ENCODE measurements at places on chromosomes 7 and 10.

GRCh38 chr10:24228642-24229041 lies 19.7 kb downstream of the KIAA1217 start:
- DNase-seq, result no peak

GRCh38 chr7:142862351-142862750 lies 7.5 kb downstream of the EPHB6 start:
- no peak for DNase-seq

- DNase-seq, result no peak
Observed at GRCh38 chr7:22579961-22580360, 80.0 kb upstream of the STEAP1B start.

DNA sequence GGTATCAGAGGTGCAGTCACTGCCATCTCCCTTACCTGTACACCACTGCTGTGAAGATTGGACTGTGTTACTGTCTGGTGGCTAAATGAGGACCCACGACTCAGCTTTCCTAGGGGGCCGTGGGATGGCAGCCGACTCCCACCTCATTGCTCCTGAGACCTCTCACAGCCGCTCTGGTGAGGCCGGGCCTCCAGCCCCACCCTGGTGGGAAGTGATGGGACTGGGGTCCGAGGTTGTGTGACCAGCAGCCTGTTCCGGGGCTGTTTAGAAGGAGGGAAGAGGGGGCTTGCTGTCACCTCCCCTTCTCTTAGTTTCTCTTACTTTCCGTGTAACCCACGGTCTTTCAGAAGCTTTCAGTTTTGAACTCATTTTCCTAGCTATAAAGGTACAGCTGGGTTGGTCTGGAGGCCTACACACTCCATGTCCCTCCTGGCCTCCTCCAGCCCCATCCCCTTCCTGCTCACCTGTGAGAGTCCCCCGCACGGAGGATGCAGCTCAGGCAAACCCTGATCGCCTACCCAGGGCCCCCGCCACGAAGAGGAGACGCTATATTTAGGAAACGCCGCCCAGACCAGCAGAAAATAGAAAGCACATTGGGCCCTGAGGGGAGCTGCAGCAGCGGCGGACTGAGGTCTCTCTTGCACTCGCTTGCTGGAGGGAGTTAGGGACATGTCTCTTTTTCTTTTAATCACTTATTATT lies 4.6 kb downstream of the EMX2 start:
- DNase-seq, result no peak

- no peak for DNase-seq
Observed at GRCh38 chr10:68333440-68334431, 1.0 kb upstream of the PBLD start.

DNA sequence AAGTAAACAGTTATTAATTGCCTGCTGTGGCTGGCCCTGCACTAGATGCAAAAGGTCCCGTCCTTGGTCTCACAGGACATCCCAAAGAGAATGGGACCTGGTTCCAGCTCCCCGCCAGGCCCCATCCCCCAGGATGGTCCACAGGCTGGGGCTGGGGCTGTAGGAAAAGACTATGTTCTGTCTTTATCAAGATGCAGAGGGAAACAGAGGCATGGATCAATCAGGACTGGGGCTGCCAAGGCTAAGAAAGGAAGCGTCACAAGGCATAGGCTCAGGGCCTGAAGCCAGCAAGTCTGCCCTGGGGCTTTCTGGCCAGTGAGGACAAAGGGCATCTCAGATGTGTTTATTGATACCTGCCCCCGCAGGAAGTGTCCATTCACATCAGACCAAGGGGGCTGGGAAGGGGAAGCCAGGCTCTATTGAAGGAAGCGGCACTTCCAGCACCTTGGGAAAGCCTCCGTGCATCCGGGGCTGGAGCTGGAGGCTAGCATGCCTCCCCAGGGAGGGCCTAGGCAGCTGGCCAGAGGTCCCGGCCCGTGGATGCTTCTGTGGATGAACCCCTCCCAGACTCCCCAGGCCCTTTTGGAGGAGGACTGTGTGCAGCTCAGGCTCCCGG lies 5.8 kb downstream of the VSIR start:
- DNase-seq, result no peak

GRCh38 chr7:2360796-2361195 lies 6.2 kb downstream of the EIF3B start:
- no peak for DNase-seq

DNA sequence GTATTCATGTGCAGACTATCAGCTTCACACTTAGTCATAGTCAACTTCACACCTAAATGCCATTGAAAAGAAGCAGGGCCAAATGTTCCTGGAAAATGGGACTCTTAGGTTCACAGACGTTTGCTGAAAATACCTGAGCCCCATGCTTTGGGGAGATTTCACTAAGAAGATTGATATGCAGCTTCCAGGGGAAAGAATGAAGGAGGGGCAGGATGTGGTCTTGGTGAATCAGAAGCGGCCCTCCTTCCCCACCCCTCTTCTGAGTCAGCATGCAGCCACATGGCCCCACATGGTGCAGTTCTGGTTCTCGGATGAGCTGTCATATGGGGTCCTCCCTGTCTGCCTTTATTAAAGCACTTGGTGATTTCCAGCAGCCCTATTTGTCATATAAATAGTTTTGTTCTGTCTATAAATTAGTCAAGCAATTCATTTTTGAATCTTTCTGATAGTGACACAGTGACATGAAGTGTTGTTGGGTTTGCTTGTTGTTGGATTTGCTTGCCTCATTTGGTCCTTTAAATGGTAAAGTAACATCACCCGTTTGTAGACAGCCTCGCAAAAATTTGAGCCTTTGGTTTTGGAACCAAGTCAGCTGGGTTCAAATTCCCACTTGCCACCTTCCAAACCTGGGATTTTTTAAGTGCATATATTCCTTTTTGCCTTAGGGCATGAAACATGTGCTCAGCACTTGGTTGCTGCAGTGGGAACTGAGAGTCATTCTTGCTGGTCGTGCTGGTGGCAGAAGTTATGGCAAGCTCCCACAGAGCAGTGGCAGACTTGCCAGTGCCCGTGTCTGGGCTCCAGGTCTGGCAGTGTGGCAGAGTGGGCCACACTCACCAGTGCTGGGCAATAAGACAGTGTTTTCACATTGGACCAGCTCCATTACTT lies 68.1 kb upstream of the CDK6 start:
- no peak for DNase-seq

DNA sequence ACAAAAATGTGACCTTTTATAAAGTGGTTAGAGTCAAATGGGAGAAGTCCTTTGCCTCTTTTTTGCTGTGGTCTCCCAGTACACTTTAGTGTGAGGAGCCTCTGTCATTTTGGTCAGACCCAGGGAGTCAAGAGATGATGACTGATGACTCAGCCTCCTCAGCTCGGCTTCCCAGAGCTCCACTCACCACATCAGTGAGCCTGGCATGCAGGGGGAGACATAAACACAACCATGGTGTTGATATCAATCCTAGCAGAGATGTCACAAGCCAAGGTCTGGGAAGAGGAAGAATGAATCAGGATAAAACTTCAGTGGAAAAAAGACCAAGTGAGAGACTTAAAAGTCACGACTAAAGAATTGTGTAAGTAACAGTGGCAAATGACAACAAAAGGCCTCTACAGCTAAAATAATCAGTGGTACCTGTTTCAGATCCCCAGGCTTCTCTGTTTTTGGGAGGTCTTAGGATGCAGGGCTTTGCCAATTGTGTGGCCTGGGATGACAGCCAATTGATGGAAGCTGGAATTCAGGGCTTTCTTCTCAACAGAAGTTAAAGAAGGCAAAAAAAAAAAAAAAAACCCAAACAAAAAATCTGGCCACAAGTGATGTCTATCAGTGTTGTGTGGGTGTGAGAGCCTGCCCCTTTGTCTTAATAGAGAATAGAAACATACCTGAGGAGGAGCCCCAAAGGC lies 50.2 kb downstream of the TFAM start:
- DNase-seq, result no peak
